ENCODE measurements at places on chromosomes 2 and 18.
A peak's percentile ranks its signal among the peaks of the same experiment; 100 is the strongest.

DNA sequence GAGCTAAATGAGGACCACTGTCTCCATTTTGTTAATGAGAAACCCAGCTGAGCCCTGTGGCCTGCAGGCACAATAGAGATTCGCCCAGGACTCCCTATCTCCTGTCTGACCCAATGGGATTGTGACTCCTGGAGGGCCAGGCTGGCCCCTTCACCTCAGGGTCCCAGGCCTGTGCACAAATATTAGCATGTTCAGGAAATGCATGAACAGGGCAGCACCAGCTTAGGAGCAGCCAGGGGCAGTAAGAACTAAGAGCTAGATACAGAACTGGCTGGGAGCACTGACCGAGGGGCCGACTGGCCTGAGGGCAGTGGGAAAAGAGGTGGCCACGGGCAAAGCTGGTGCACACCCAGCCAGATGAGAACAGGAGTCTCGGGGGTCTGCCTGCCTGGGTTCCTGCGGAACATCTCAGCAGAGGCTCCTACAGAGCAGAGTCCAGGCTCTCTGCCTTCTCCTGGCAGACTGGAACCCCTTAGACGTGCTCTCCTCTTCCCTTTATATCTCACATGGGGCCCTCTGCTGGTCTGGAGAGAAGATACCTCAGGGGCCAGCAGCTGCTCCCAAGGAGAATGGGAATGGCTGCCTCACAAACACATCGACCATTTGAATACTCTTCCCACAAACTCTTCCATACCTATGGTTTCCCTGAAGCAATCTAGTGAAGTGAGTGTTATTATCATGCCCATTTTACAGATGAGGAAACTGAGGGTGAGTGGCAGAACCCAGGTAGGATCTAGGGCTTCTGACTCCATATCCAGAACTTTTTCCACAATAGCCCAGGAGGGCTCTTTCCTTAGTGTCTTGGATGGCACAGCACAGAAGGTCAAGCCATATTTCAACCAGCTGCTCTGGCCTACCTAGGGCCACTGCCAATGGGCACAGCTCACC lies 77.6 kb upstream of the OTOF start:
- DNase-seq, result no peak

GRCh38 chr2:216562696-216563435 lies 64.2 kb downstream of the RPL37A start:
- DNase-seq, result no peak

- no peak for DNase-seq
These were observed 47.8 kb downstream of the TGFA start for GRCh38 chr2:70505613-70506391.

DNA sequence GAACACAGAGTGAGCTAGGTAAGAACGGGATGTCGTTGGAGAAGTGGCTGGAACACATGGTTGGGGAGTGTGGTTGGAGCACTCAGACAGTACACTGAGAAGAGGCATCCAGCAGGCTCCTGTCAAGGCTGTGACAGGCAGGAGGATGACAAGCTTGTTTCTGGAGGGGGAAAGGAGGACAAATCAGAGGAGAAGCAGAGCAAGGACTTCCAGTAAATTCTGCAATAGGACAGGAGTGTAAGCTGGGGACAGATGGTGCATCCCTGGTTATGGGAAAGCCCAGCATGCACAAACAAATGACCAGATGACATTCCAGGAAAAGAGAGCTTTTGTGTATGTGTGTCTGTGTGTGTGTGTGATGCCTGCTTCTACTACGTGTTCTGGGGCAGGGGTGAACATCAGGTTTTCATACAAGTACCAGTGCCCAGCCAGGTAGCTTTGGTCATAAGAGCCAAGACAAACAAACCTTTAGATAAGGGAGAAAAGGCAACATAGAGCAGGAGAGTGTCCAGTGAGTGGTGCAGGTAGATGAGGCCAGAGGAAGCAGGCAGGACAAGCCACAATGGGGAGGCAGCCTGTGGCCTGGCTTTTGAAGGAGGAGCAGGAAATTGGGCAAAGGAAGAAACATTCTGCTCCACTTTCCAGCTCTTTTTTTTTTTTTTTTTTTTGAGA lies 32.1 kb upstream of the MAPK4 start:
- no peak for DNase-seq

DNA sequence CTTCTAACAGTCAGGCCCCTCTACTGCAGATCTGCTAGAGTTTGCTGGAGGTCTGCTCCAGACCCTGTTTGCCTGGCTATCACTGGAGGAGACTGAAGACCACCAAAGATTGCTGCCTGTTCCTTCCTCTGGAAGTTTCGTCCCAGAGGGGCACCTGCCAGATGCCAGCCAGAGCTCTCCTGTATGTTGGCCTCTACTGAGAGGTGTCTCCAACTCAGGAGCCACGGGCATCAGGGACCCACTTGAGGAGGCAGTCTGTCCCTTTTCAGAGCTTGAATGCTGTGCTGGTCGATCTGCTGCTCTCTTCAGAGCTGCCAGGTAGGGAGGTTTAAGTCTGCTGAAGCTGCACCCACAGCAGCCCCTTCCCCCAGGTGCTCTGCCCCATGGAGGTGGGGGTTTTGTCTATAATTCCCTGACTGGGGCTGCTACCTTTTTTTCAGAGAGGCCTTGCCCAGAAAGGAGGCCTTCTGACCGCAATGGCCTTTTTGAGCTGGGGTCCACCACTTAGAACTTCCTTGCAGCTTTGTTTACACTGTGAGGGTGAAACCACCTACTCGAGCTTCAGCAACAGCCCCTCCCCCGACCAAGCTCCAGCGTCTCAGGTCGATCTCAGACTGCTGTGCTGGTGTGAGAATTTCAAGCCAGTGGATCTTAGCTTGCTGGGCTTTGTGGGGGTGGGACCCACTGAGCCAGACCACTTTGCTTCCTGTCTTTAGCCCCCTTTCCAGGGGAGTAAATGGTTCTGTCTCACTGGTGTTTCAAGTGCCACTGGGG lies 566.0 kb downstream of the NR4A2 start:
- no peak for DNase-seq

- DNase-seq, result no peak
These were observed 112.2 kb downstream of the MAP4K4 start for GRCh38 chr2:101809698-101810097.

DNA sequence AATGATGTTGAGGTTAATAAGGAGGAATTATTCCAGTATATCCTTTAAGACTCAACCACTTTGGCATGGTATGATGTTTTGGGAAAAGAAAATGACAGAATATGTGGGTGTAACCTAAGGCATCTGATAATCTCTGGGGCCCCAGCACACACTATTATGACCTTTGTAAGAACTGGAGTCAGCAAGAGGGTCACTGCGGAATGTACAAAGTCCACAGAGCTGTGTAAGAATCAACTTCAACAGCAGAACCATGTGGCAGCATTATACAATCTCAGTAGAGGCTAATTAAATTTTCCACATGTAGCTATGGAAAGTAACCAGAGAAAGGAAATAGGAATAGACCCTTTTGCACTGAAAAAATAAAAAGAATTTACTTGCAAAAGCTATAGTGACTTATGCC lies 445.1 kb upstream of the UBE2E3 start:
- no peak for DNase-seq

DNA sequence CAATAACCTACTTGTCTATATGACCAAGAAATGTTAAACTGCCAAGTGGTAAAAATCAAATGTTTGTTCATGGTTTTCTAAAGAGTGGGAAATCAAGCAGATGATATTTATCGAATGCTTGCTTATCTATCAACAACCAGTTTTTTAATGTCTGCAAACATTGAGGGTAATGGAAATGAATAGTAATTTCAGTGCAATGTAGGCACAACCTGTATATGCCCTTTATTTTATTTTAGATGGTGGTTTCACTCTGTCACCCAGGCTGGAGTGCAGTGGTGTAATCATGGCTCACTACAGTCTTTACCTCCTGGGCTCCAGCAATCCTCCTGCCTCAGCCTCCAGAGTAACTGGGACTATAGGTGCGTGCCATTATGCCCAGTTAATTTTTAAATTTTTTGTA lies 46.0 kb upstream of the CD28 start:
- DNase-seq, result no peak

- DNase-seq, result no peak
These were observed 245.0 kb downstream of the PTGR3 start for GRCh38 chr18:74963820-74964446.

DNA sequence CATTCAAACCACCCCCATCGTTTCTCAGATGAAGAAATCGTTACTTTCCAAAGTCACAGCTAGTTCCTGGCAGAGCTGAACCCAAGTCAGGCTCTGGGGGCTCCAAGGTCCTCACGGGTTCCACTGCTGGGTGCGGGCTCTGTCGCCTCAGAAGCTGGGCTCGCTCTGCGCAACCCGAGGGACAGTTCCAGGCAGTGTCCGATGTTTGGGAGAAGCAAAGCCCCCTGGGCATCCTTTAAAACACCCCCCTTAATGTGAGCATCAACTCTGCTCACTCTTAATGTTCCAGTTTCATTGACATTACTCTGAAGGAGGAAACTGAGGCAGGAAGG lies 796 bp downstream of the AOX1 start:
- DNase-seq, result no peak

GRCh38 chr2:38076152-38076709 lies 280 bp upstream of the CYP1B1 start:
- DNase-seq, result peak; percentile 40

DNA sequence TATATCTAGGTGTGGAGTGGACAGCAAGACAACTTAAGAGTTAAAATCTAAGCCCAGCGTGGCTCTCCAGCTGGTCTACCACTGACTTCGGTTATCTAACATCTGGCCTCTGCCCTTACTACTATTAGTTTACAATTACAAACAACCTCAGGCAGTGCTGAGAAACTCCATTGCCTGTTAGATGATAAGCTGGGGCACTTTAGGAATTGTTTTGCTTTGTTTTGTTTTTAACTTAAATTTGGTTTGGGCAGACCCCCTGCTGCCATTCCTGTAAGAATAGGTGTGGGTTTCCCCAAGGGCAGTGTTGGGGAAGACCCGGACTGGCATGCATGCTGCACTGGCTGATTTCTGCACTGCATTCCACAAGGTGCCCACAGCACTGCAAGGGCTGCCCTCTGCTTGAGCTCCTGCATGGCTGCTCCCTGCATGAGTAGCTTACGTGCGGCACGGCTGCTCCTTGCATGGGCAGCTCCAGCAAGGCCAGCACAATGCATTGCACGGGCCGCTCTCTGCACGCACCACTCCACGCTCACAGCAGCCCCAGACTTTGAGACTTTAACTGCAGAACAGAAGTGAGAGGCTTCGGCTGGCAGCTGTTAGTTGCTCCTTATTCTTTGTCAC lies 74.2 kb upstream of the SERTAD2 start:
- DNase-seq, result no peak

- DNase-seq, result no peak
These were observed 110.3 kb downstream of the EPC2 start for GRCh38 chr2:148754864-148755263.

- DNase-seq, result no peak
These were observed 9.8 kb downstream of the RAB12 start for GRCh38 chr18:8619041-8619440.

DNA sequence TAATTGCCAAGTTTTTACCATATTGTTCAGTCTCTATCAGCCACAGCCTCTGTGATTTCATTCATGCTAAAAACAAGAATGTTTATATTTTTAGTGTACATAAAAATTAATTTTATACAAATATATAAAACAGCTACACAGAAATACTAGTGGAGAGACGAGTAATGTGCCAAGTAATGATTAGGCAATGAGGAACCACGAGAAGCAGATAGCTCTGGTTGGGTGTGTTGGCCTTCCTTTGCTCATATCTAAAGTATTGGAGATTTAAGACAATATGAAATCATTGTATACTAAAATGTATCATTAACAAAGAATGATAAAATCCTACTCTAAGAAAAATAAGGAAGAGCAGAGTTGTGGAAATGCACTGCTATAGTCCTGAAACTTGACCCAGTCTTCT lies 326.7 kb downstream of the AGAP1 start:
- no peak for DNase-seq

DNA sequence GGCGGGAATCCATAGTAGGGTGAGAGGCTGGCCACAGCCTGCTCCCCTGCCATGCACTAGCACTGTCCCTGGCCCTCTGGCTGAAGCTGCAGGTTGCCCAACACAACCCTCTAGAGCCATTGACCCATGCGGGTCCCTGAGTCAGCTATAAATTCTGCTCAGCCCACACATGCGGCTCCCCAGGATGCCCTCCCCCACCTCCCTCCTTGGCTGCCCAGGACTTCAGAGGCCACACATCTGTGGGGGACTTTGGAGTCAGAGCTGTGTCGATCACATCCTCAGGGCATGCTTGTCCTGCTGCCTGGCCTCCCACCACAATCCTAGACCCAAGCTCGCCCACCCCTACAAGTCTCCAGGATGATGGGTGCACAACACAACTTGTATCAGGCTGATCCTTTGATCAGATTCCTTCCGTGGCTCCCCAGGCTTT lies 97.0 kb downstream of the TFCP2L1 start:
- no peak for DNase-seq

DNA sequence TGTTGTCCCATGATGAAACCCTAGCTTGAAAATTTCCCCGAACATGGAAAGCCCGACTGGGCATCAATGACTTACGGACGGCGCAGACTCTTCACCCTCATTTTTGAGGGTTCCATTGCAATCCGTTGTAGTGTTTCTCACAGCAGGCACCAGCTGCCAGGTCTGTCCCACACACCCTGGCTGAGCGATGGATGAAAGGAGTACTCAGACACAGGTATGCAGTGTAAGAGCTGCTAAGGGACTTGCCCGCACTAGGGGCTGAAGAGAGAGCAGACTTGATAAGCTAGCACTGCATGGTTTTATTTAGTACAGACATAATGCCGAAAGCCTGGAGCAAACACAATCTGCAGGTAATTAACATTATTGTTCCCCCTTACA lies 15.8 kb downstream of the DYNAP start:
- no peak for DNase-seq

GRCh38 chr2:173990970-173991819 lies 26.0 kb upstream of the SP3 start:
- no peak for DNase-seq

- no peak for DNase-seq
These were observed 128.0 kb downstream of the NFATC1 start for GRCh38 chr18:79523736-79524180.

- DNase-seq, result no peak
These were observed 1.4 kb downstream of the CCDC142 start for GRCh38 chr2:74481431-74481830.

- DNase-seq, result no peak
These were observed 19.0 kb upstream of the DIPK1C start for GRCh38 chr18:74476140-74476539.

DNA sequence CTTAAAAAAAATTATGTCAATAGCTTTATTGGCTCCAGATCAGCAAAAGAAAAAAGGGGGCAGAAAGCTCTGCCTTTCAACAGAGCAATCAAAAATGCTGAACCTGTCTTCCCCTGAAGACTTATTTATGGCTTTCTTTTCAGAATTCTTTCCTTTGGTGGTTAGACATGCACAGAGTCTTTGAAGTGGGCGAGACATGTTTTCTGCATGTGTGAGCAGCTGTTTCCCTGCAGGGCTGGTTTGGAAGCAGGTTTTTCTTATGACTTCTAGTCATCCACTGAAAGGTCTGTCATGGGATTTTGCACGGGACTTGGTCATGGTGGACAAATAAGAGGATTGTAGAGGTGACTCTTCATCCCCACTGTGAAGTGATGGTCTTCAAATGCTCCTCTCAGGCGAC lies 160.3 kb downstream of the VAPA start:
- no peak for DNase-seq

DNA sequence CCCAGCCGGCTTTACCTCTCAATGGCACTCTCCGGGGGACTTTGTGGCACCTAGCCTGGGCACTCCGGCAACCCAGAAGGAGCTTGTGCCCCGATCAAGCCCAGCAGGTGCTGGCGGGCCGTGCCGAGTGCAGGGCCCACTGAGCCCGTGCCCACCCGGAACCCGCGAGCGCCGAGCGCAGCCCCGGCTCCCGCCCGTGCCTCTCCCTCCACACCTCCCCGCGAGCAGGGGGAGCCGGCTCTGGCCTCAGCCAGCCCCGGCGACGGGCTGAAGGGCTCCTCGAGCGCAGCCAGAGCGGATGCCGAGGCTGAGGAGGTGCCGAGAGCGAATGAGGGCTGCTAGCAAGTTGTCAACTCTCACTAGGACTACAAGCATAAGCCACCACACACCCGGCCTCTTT lies 136.9 kb downstream of the COMMD1 start:
- no peak for DNase-seq
